ENCODE measurements at places on chromosomes 7 and 10.

DNA sequence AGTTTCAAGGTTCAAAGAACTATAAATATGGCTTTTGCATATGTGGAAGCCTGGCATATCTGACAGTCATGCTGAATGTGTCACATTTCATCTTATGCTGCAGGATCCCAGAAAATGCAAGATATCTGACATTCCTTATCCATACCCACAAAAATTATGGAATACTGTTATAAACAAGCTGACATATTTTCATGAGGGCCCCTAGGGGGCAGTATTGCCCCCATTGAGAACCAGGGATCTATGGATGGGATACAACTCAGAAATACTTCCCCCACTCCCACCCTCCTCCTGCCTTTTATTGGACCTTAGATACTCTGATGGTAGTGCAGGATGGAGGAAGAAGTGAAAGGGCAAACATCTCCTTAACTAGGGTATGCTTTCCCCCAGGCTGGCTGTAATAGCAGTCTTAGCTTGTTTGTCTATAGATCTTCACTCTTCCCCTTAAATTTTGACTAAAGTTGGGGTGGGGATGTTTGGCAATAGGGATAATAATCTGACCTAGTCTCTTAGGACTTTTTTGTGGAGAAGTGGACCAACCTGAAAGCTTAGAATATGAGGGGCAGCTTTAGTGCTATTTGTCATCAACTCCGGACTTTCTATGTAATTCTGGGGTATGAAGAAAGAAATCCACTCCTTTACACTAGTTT lies 3.5 kb upstream of the GNGT1 start:
- DNase-seq: no peak

GRCh38 chr7:43491984-43492383 lies 90.9 kb upstream of the STK17A start:
- no peak for DNase-seq

GRCh38 chr10:11776080-11776479 lies 33.9 kb downstream of the ECHDC3 start:
- no peak for DNase-seq

DNA sequence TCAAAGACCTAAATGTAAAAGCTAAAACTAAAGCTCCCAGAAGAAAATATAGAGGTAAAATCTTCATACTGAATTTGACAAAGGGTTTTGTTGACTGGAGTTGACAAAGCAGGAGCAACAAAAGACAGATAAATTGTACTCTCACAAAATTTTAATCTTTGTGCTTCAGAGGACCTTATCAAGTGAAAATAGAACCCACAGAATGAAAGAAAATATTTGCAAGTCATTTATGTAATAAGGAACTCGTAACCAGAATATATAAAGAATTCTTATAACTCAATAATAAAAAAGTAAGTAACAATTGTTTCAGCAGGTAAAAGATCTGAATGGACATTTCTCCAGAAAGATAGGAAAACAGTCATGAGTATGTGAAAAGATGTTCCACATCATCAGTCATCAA lies 62.0 kb upstream of the SRRM3 start:
- no peak for DNase-seq

GRCh38 chr10:44968500-44969400 lies 9.1 kb downstream of the RASSF4 start:
- DNase-seq: no peak

GRCh38 chr7:66013938-66014337 lies 31.9 kb upstream of the GUSB start:
- no peak for DNase-seq

DNA sequence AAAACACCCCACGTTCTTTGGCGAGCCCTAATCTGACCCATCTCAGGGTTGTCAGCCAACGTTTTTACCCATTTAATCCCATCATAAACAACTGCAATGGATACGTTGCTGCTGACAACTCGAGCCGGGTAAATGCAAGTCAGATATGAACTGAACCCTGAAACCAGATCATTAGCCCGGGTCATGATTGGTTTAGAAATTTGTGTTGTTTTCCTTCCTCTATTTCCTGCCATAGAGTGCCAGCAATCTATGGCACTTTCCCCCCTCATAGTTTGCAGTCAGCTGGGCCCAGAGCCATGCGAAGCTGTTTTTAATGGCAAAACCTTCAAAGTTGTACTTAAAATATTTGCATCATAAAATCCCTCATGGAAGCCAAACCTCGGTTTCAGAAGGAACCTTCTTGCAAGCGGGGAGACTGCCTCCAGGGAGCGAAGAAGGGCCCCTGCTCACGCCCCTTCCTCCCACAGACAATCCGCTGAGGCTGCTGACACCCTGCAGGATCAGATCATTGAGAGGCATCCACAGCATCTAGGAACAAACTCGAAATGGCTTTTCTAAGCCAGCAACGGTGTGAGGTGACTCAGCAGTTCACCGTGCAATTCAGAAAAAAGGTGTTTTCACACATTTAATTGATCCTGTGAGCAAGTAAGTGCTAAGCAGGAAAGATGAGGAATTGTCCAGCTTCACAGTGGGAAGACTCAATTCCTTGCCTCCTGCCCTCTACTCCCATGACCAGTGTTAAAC lies 710.1 kb downstream of the PARD3 start:
- no peak for DNase-seq

- no peak for DNase-seq
Measured at GRCh38 chr10:86648704-86649427, 5.5 kb upstream of the OPN4 start.

DNA sequence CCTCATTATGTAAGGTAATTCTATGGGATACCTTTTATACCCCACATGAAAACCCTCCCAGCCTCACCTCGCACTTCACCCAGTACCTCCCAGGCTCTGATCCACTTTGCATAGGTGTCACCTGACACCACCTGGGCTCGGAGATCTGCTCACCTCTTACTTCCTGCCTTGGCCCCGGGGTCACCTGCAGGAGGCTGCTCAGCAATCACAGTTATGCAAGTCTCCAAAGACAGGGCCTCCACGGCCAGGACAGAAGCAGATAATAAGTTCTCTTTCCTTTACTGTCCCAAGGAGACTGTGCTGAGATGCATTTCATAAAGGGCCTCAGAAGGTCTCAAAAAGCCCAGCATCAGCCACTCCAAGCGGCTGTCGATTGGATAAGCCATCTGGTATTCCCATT lies 112.4 kb upstream of the PPP2R2D start:
- no peak for DNase-seq

- DNase-seq: peak; percentile 2
Measured at GRCh38 chr7:75776295-75776971, 4.4 kb upstream of the CCL26 start.

Data from stimulated activated CD4-positive, alpha-beta T cell treated with anti-CD3 and anti-CD28 coated beads, Interleukin-1b, Interleukin-23, amount 100 ng/mL, for 1 hour (primary cell).